Pancreas (tissue), 10 donors: ENCODE measurements at places on chromosomes 4 and X. TPM values are rescaled to one million over a fixed set of nuclear protein-coding genes. Genes with fewer than 3 reads are reported as not detected.
A peak's percentile ranks its signal among the peaks of the same experiment; 100 is the strongest.

ELF4 gene
- total RNA-seq = 3.2 TPM

DNA sequence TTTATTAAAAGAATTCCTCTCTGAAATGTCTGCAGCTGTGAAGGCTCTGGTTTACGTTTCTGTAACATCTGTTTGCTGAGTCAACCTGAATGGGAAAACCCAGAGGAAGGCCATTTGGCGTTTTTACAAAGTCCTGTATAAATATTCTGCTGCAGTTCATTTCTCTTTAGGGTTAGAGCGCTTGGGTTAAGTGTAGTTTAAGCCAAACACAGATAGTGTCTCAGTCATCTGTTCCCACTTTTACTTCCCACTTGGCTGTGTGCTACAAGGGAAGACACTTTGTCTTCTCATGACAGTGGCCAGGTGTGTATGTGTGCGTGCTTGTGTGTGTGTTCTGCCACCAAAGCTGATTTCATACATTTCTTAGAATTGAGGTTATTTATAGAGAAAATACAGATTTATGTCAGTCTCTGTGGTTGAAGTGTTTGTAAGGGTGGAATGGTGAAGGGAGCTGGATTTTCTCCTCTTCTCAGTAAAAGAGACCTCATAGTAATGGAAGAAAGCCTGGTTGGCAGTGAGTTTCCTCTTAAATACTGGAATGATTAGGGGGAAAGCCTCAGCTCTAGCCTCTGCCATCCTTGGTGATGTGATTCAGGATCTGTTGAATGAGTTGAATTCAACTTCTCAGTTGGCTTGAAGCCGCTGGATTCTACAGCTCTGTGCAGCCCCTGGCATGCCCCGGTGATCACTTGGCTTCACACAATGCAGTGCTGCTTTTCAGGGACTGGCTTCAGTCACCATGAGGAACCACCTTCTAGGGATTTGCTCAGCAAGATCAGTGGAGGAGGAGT is 50.6 kb downstream of the JADE1 start:
- no peak overlapping the region for H3K27ac ChIP-seq
- no peaks in the 10 kb centered on the region for H3K27me3 ChIP-seq
- H3K36me3 ChIP-seq = peaks cover 75% of the 10 kb centered on the region
- DNase-seq = no peak

KLF8 gene
- total RNA-seq = 1.0 TPM

GRCh38 chrX:40106676-40107290 is 9.0 kb upstream of the BCOR start:
- peak overlapping the region; percentile 92 for H3K27ac ChIP-seq
- H3K27me3 ChIP-seq = peaks cover 10% of the 10 kb centered on the region
- DNase-seq = peak; percentile 63
- no peaks in the 10 kb centered on the region for H3K36me3 ChIP-seq
- H3K4me3 ChIP-seq = peak overlapping the region; percentile 53

DNA sequence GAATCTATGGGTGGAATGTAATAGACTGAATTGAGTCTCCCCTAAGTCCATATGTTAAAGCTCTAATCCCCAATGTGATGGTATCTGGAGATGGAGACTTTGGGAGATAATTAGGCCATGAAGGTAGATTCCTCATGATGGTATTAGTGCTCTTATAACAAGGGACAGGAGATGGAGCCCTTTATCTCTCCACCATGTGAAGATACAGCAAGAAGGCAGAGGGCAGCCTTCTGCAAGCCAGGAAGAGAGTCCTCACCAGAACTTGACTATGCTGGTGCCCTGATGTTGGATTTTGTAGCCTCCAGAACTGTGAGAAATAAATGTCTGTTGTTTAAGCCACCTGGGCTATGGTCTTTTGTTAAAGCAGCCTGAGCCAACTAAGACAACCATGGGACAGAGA is 76.4 kb upstream of the F8A3 start:
- DNase-seq = no peak
- no peaks in the 10 kb centered on the region for H3K4me1 ChIP-seq
- no peak overlapping the region for H3K27ac ChIP-seq
- no peaks in the 10 kb centered on the region for H3K27me3 ChIP-seq

DNA sequence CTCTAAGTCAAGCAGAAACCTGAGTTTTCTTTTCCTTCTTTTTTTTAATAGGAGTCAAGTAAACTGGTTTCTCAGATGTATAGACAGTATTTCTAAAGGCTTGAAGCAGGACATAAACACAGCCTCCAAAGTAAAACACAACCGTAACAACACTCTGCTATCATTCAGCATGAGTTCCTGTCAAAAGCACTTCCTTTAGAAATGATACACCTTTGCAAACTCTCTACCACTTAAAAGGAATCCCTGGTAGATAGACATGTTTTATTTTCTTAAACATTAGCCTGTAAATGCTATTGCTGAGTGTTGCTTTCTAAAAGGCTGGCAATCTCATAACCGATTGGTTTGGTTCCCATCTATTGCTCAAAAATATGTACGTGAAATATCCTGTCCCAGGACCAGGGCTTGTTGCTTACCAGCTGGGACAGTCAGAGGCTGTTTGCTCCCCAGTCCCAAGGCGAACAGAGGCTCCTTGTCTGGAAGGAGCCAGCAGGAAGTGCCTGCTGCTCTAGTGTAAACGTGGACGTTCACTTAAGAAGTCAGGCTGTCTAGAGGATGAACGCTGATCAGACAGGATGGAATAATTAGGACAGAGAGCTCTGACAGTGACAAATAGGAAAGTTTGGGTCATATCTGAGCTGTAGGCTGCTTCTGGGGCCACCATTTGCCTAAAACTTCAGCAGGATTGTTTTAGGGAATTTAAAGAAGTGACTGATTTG is 173.9 kb upstream of the KLF3 start:
- H3K4me3 ChIP-seq = no peak overlapping the region
- H3K27ac ChIP-seq = no peak overlapping the region
- DNase-seq = no peak
- peaks cover 5% of the 10 kb centered on the region for H3K4me1 ChIP-seq
- H3K27me3 ChIP-seq = no peaks in the 10 kb centered on the region

F8A2 gene
- not detected for total RNA-seq

GRCh38 chr4:152072906-152073305 is 312.1 kb upstream of the GATB start:
- no peaks in the 10 kb centered on the region for H3K36me3 ChIP-seq
- H3K27ac ChIP-seq = no peak overlapping the region
- H3K27me3 ChIP-seq = no peaks in the 10 kb centered on the region
- DNase-seq = no peak
- H3K4me3 ChIP-seq = no peak overlapping the region
- no peaks in the 10 kb centered on the region for H3K4me1 ChIP-seq

DNA sequence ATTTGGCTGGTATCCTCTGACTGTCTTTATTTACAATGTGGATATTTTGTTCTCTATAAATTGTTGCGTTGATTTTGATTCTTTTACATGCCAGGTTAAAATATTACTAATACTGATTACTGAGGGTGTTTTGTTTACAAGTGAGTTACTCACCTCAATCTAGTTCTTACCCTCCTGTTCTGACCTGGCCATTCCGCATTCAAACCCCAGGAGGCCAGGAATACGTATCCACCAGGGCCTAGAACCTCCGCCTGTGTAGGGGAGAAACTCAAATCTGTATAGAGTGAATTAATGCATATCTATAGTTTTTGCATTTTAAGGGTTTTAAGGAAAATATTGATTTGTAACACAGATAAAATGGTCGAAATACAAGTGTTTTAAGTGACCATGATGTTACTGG is 2.6 kb upstream of the ZFP42 start:
- H3K4me3 ChIP-seq = no peak overlapping the region
- no peaks in the 10 kb centered on the region for H3K27me3 ChIP-seq
- no peak for DNase-seq
- no peak overlapping the region for H3K27ac ChIP-seq

MAGEE2 gene
- not detected for total RNA-seq

KIF4A gene
- total RNA-seq = 0.12 TPM

- DNase-seq = no peak
- no peaks in the 10 kb centered on the region for H3K27me3 ChIP-seq
- H3K4me1 ChIP-seq = no peaks in the 10 kb centered on the region
These were observed 489.8 kb upstream of the AMOT start for GRCh38 chrX:113330416-113330815.

- no peaks in the 10 kb centered on the region for H3K27me3 ChIP-seq
- no peak overlapping the region for H3K27ac ChIP-seq
- DNase-seq = no peak
- H3K4me3 ChIP-seq = no peak overlapping the region
- H3K4me1 ChIP-seq = no peaks in the 10 kb centered on the region
These were observed 156.4 kb downstream of the VEGFC start for GRCh38 chr4:176636292-176636691.

- H3K4me1 ChIP-seq = no peaks in the 10 kb centered on the region
- H3K4me3 ChIP-seq = no peak overlapping the region
- DNase-seq = no peak
- H3K27ac ChIP-seq = no peak overlapping the region
- no peaks in the 10 kb centered on the region for H3K27me3 ChIP-seq
- H3K36me3 ChIP-seq = no peaks in the 10 kb centered on the region
These were observed 46.3 kb downstream of the SH3KBP1 start for GRCh38 chrX:19840899-19841648.

DNA sequence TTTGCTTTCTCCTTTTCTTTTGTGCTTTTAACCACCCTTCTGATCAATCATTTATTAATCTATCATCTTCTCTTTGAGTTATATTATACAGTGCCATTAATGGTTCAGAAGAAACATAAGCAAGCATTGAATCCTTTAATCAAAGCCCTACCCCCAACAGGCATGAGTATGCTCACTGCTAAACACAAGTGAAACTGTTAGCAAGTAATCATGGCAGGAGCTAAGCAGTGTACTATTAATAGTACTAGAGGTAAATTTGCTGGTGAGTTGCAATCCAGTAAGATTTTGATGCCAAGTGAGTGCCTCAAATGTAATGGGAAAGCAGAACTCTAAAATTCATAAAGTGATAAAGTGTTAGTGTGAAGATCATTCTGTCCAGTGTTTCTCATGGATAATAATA is 57.2 kb downstream of the FNIP2 start:
- H3K27me3 ChIP-seq = no peaks in the 10 kb centered on the region
- no peak overlapping the region for H3K4me3 ChIP-seq
- H3K36me3 ChIP-seq = no peaks in the 10 kb centered on the region
- DNase-seq = no peak

MID1IP1 gene
- 123 TPM for total RNA-seq

GRCh38 chr4:158316264-158316663 is 106.0 kb downstream of the TMEM144 start:
- no peaks in the 10 kb centered on the region for H3K36me3 ChIP-seq
- H3K4me1 ChIP-seq = no peaks in the 10 kb centered on the region
- no peak for DNase-seq
- no peak overlapping the region for H3K4me3 ChIP-seq
- no peaks in the 10 kb centered on the region for H3K27me3 ChIP-seq

- no peak for DNase-seq
- no peaks in the 10 kb centered on the region for H3K4me1 ChIP-seq
- no peaks in the 10 kb centered on the region for H3K36me3 ChIP-seq
- no peaks in the 10 kb centered on the region for H3K27me3 ChIP-seq
- no peak overlapping the region for H3K4me3 ChIP-seq
These were observed 321.6 kb downstream of the ARHGAP10 start for GRCh38 chr4:148053298-148054003.

NDST3 gene
- total RNA-seq = not detected

DNA sequence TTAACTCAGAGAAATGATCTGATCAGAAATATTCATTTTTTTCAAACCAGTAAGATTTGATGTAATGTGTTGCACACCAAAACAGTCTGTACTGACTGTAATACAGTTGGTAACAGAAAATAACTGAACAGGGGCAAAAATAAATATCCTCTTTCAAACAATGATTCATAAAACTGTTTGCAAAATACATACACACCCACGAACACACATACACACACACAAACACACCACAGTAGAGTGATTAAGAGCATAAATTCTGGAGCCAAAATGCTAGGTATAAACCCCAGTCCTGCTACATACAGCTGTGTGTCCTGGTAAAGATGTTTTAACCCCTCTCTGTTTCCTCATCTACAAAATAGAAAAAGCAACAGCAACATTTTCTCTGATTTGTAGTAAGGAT is 376.6 kb downstream of the PDGFC start:
- no peak overlapping the region for H3K27ac ChIP-seq
- no peak for DNase-seq
- no peaks in the 10 kb centered on the region for H3K27me3 ChIP-seq
- H3K36me3 ChIP-seq = no peaks in the 10 kb centered on the region
- no peak overlapping the region for H3K4me3 ChIP-seq

GRCh38 chrX:8235026-8235425 is 64.0 kb upstream of the VCX2 start:
- no peak overlapping the region for H3K27ac ChIP-seq
- DNase-seq = no peak
- H3K36me3 ChIP-seq = no peaks in the 10 kb centered on the region
- H3K4me1 ChIP-seq = no peaks in the 10 kb centered on the region
- no peaks in the 10 kb centered on the region for H3K27me3 ChIP-seq
- no peak overlapping the region for H3K4me3 ChIP-seq

DOK7 gene
- 3.3 TPM for total RNA-seq

DNA sequence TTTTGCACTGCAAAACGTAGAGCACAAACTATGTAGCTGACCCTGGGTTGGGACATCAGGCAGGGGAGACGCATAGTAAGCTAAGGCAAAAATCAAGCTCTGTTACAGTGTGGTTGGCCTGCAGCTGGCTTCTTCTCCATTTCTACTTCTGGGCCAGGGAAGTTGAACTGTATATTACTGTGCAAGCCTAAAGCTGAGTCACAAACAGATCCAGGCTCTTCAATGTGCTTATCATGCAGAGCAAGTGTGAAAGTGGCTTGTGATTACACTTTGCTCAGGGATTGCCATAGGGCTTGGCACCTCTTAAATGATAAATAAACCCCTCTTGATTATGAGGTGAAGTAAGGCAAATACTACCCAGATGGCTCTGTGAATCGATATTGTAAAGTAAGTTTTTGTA is 40.5 kb downstream of the CLDN34 start:
- H3K4me3 ChIP-seq = no peak overlapping the region
- H3K36me3 ChIP-seq = no peaks in the 10 kb centered on the region
- no peaks in the 10 kb centered on the region for H3K27me3 ChIP-seq
- no peak for DNase-seq

CLTRN gene
- total RNA-seq = 0.79 TPM

- no peaks in the 10 kb centered on the region for H3K4me1 ChIP-seq
- H3K4me3 ChIP-seq = no peak overlapping the region
- no peak for DNase-seq
- no peaks in the 10 kb centered on the region for H3K36me3 ChIP-seq
These were observed 2.3 kb upstream of the CYTL1 start for GRCh38 chr4:5021546-5021945.

GRCh38 chr4:6231663-6232165 is 31.4 kb upstream of the JAKMIP1 start:
- H3K27me3 ChIP-seq = no peaks in the 10 kb centered on the region
- no peaks in the 10 kb centered on the region for H3K36me3 ChIP-seq
- no peak overlapping the region for H3K4me3 ChIP-seq
- H3K4me1 ChIP-seq = no peaks in the 10 kb centered on the region
- H3K27ac ChIP-seq = no peak overlapping the region

DNA sequence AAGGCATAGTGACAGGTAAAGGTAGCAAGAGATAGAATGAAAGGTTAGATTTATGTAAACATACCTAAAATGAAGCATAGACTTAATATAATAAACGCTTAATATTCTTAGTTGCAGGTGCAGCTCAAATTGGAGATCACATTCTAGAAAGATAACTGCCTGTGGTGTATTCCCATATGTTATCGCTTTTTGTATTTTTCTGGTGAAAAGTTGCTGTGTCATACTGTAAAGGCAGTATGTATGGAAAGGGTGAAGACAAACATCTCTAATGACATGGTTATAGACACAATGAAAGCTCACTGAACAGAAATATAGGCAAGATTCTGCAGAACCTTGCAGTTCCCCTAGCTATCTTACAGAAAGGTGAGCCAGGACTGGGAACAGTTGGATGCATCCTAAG is 240.3 kb downstream of the DCLK2 start:
- H3K4me1 ChIP-seq = no peaks in the 10 kb centered on the region
- no peak overlapping the region for H3K4me3 ChIP-seq
- H3K27ac ChIP-seq = no peak overlapping the region
- H3K36me3 ChIP-seq = no peaks in the 10 kb centered on the region
- H3K27me3 ChIP-seq = no peaks in the 10 kb centered on the region
